ENCODE measurements at places on chromosomes 11 and 22.
A peak's percentile ranks its signal among the peaks of the same experiment; 100 is the strongest.

DNA sequence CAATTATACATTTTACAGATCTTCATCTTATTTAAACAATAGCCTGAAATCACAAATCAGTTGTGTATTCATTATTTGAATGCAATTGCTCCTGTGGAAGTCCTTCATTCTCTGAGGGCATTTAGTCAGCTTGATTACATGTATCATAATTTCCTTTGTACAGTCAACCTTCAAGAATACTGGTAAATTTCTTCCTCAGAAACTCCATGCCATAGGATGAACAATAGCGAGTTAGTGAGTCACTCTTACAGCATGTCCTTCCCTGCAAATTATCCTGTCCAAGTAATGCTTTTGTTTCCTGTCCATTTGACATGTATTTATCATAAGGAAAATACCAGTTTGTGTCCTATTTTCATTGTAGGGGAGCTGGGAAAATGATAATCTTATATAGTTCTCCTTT is 3.8 kb downstream of the OR10S1 start:
- DNase-seq, result no peak

- DNase-seq, result no peak
Observed at GRCh38 chr11:86136538-86136937, 67.7 kb upstream of the PICALM start.

- no peak for DNase-seq
Observed at GRCh38 chr11:69178819-69179482, 23.2 kb downstream of the SMIM38 start.

DNA sequence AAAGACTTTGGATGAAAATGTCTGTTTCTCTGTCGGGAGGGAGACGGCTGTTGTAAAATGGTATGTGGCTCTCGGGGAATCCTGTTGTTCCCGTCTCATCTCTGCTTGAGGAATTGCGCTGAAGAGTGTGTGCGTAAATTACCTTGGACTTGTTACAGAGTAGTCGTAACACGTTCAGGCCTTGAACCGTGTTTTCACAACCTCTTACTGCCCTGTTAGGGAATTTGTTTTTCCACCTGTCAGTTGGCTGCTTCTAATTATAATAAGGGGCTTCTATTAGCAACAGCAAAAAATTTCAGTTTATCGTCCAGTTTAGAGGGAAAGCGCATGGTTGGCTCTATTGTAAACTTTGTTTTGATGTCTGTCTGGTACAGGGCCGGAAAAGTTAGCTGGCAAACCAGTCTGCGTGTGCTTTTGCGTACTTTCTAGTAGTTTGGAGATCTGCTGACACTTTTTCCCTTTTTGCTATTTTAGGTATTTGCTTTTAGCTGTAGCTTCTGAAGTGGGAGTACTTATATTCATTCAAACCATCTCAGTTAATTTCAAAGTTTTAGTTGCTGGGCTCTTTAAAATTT is 1.5 kb downstream of the HIPK3 start:
- peak; percentile 50 for DNase-seq

DNA sequence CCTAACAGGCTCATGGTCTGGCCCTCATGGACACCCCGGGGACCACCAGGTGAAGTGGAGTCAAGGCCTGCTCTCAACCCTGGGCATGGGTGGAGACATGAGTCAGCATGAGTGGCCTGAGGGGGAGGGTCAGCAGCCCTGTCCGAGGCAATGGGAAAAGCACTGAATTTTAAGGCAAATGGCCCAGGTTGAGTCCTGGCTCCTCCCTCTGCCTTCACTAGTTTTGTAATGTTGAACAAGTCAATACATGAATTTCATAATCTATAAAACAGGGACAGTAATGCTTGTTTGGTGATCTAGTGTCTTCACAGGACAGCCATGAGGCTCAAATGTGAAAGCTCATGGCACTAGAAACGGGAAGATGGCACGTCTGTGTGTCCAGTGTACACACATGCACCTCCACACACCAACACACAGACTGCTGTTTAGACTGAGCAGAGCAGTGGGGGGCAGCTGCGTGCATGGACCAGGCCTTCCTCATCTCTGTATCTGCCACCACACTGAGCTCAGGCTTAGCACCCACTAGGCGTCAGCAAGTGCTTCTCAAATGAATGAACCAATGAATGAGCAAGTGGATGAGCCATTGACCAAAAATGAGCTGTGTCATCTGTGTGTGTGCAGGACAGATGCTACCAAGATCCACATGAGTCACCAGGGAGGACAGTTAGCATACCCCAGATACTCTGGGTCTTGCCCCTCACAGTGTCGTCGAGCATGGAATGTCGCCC is 63.4 kb downstream of the NRXN2 start:
- no peak for DNase-seq

- no peak for DNase-seq
Observed at GRCh38 chr11:5247472-5248192, 2.0 kb downstream of the HBG1 start.
